ENCODE measurements at places on chromosomes 16 and 17. TPM values are rescaled to one million over a fixed set of nuclear protein-coding genes. Genes with fewer than 3 reads are reported as not detected.

Gene ZNF423
- 7.4 TPM for total RNA-seq

Gene PRSS21
- total RNA-seq: not detected

Gene PRR15L
- not detected for total RNA-seq

Gene NPIPB6
- total RNA-seq: 3.1 TPM

Gene TNP2
- not detected for total RNA-seq

Gene ABCC11
- 0.24 TPM for total RNA-seq

Gene CACNG5
- total RNA-seq: not detected

Gene SOX9
- 2.8 TPM for total RNA-seq

Gene C17orf67
- total RNA-seq: 0.44 TPM
